ENCODE measurements at places on chromosomes 1 and 21.
A peak's percentile ranks its signal among the peaks of the same experiment; 100 is the strongest.

DNA sequence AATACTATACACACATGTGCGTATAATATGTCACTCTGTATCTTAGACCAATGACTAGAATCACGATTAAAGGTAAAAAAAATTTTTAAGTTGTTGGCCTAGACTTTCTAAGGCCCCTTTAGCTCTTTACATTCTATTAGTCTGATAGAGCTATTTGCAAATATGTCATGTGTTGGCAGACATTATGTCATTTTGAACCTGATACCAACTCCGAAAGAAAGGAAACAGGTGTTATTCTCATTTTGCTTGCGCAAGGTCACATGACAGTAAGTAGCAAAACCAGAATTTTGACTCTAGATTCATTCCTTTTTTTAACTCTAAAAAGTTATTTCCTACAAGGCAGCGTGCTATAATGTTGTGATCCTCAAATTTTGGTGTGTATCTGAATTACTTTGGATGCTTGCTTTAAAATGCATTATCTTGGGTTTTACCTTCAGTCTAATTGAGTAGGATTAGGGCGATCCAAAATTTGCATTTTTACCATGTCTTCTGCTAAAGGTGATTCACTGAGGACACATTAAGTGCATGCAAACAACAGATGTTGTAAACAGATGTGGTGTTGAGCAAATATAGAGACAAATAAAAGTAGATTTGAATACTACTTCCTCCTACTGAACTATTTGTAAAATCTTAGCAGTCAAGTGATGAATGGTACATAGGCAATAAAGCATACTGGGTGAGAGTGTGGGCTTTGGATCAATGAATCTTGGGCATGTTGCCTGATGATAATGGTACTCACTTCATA, 63.5 kb upstream of the KIAA1614 start:
- DNase-seq: no peak

DNA sequence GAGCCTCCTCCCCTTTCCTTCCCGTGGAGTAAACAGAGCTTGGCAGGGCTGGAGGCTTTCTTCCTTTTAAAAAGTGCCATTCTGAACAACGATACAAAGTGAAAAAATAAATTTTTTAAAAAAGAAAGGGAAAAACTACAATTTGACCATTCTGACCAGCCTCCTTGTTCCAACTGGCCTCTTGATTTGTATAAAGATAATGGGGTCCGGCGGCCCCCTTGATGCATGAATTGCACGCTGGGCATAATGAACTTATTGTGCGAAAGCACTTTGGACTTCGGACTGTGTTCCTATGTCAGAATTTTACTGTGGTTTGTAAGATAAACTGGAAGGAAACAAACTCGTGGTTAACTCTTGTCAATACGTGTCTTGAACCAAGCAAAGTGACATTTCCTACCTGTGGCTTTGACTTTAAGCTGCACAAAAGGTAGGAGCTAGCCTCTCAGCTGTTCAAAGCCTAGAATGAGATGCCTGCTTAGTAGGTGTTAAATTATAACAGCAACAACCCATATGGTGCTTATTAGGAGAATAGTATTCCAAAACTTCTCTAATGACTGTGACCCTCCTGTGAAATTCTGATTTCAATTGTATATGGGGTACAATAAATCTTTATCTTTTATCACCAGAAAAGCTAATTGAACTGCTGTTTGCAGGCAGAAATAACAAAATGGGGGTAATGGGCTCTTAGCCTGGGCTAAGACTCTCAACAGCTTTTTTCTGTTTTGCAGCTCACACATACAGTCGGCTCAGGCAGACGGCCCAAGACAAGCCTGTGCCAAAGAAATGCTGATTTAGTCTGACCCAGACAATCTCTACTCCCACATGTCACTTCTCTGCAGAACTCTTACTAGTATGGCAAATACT, 9.3 kb downstream of the IRF2BP2 start:
- DNase-seq: no peak

GRCh38 chr1:151222130-151222529, 23.8 kb downstream of the PIP5K1A start:
- no peak for DNase-seq

GRCh38 chr21:44866780-44867179, 6.7 kb downstream of the PTTG1IP start:
- no peak for DNase-seq

DNA sequence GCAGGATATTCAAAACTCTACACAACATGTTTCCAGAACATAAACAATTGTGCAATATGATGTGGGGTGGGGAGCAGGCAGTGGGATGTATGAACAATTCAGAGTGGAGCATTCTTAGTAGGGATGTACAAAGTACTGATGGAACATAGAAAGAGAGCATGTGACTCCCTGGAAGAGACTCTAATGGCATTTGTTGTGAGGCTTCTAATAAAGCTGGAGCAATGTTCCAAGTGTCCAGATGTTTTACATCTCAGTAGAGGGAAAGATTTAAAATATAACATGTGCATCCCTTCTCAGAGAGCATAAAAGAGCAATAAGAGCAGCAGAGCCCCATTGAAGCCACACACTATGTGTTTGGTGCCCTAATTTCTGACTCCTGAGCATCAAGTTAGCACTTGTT, 116.5 kb downstream of the BRINP2 start:
- no peak for DNase-seq

DNA sequence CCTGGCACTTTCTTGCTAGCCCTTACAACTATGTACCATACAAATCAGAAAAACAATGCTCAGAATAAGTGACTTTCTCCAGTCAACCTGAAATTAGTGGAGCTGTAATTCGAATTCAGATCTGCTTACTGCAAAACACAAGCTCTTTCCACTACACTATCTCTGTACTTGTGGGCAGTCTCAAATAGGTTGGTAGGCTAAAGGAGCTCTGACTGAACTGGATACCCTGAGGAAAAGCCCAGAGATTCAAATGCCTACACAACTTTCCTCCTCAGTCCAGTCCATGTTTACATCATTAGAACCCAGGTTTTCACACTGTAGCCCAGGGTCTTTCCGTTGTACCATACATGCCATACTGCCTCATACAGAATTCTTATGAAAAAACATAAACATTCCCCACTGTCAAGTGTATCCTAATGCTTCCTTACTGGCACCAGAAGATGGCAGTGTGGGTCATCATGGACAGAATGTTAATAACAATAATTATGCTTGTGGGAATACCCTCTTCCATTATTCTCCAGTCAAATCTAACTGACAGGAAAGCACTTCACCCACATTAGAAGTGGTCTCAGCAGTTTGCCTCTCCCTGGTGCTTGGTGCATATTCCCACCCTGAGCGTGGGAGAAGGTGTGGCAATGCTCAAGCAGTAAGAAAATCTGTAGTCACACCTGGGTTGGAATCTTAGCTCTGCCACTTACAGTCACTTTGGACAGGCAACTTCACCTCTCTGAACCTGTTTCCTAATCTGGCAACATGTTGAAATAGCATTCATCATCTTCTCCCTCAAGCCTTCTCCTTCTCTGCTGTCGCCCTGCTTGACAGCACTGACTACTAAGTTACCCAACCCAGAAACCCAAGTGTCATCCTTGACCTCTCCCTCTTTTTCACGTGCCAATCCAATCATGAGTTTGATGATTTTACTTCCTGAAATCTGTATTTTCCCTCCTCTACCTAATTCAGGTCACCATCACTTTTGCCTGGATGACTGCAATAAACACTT, 14.4 kb upstream of the ZFYVE9 start:
- DNase-seq: peak; percentile 74

- DNase-seq: no peak
These were observed 46.0 kb downstream of the RPL5 start for GRCh38 chr1:92877792-92878191.

GRCh38 chr1:30087465-30087864, 635.9 kb downstream of the MATN1 start:
- no peak for DNase-seq

- no peak for DNase-seq
These were observed 358.7 kb downstream of the RRAGC start for GRCh38 chr1:38500891-38501290.

DNA sequence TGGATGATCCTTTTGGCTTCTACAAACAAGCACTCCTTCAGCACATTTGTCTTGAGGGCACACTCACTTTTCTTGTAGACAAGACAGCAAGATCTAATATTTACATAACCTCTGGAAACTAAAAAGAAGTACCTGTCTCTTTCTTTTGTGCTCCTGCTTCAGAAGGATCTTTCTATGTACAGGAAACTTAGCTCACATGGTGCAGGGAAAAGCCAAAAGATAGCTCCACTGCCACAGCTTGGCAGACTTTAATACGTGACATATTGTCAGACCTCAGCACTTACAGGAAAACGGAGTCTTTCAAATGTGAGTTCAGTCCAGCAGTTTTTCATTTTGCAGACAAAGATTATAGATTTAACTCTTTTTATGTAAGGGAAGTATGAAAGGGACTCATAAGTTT, 225.5 kb upstream of the SAMSN1 start:
- DNase-seq: no peak

GRCh38 chr1:226712742-226713419, 26.2 kb downstream of the ITPKB start:
- DNase-seq: no peak

- no peak for DNase-seq
These were observed 5.1 kb upstream of the GBP5 start for GRCh38 chr1:89277725-89278124.

DNA sequence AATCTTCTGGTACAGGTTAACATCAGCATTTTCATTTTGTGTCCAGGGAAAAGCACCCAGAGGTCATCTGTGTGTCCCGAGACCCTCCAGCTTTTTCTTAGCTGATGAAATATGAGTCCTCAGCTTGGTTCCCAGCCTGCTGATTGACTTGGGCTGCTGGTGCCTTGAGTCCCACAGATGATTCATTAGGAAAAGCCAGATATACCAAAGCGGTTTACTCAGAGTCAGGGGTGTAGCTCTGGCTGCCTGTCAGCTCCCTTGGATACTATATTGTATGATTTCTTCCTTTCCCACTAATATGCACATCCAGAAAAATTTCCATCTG, 43.7 kb upstream of the MAB21L3 start:
- DNase-seq: no peak

DNA sequence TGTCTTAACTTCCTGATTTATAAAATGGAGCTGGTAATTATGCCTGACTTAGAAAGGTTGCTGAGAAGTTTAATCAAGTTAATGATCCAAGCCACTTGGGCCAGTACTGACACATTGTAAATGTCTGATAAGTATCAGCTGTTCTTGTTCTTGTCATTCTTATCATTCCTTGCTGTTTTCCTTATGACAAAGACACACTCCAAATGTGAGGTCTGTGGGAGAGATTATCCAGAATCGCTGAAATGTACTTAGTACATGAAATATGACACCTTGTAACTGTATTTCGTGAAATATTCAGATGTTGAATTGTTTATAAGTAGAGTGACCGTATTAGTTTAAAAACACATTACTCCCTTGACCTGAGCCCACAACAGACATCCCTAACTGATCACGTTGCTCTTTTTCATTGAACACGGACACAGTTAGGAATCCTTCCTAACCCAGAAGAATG, 6.1 kb downstream of the AADACL4 start:
- no peak for DNase-seq

- no peak for DNase-seq
These were observed 5.4 kb upstream of the ALPL start for GRCh38 chr1:21503706-21504377.

GRCh38 chr1:224785622-224786021, 143.9 kb upstream of the DNAH14 start:
- DNase-seq: no peak

- no peak for DNase-seq
These were observed 57.6 kb downstream of the WLS start for GRCh38 chr1:68174738-68175113.

GRCh38 chr21:14084068-14084501, 126.7 kb downstream of the LIPI start:
- no peak for DNase-seq

- no peak for DNase-seq
These were observed 57.1 kb downstream of the TGFB2 start for GRCh38 chr1:218401998-218402785.

- no peak for DNase-seq
These were observed 14.4 kb downstream of the PLOD1 start for GRCh38 chr1:11948822-11949458.

GRCh38 chr1:14300991-14301703, 297.3 kb upstream of the KAZN start:
- no peak for DNase-seq

DNA sequence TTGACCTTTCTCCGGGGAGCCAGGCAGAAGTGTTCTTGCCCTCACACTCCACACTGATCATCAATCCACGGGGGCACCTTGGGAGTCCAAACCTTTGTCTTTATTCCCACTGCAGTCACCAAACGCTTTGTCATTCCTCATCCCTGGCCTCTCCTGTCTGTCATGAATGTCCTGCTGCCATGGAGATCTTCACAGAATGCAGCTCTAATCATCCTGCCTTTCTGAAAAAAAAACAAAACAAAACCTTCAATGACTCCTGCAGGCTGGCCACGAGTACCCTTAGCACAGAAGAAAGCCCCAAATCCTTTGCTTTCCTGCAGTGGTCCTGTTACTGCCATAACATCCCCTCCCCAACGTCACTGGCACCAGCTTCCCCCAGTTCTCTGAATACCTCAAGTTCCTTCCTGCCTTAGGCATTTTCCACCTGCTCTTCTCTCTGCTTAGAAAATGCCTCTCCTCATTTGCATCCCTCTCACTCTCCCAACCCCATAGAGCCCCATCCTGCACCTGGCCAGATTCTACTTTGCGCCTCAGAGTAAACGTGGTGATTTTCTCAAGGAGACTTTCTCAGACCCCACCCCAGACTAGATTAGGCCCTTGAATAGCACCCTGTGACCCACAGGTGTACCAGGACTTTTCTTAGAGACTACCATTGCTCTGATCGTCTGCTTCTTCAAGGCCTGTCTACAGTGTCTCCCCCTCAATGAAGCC, 131.2 kb downstream of the AK5 start:
- no peak for DNase-seq

GRCh38 chr1:87942165-87942564, 613.5 kb downstream of the LMO4 start:
- DNase-seq: no peak

- no peak for DNase-seq
These were observed 206.9 kb upstream of the FGGY start for GRCh38 chr1:59089922-59090457.

DNA sequence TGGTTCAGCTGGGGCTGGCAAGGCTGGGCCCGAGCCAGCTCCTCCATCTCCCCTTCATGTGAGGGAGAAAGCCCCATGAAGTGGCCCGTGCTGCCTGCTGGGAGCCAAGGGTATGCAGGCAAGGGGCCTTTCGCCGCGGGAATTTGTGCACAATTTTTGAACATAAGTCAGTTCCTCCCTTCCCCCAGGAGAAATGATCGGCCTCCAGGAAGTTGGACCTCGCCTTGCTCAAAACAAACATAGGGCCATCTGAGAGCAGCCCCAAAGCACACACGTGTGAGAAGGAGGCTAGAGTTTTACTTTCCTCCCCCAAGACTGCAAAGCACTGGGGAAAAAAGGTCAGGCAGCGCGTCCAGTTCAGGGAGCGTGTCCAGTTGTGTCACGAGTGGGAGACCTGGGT, 64.7 kb downstream of the PRDM16 start:
- DNase-seq: no peak

Data from Kasumi-1 (cell line).